ENCODE measurements at places on chromosomes 4 and X.
A peak's percentile ranks its signal among the peaks of the same experiment; 100 is the strongest.

- DNase-seq: no peak
Observed at GRCh38 chr4:52824603-52825459, 37.3 kb upstream of the RASL11B start.

- no peak for DNase-seq
Observed at GRCh38 chrX:21376636-21377035, 2.4 kb downstream of the CNKSR2 start.

GRCh38 chr4:105060628-105061027, 86.0 kb upstream of the TET2 start:
- no peak for DNase-seq

GRCh38 chrX:77572322-77572721, 125.1 kb downstream of the FGF16 start:
- no peak for DNase-seq

- no peak for DNase-seq
Observed at GRCh38 chr4:8391071-8391470, 49.5 kb downstream of the ACOX3 start.

DNA sequence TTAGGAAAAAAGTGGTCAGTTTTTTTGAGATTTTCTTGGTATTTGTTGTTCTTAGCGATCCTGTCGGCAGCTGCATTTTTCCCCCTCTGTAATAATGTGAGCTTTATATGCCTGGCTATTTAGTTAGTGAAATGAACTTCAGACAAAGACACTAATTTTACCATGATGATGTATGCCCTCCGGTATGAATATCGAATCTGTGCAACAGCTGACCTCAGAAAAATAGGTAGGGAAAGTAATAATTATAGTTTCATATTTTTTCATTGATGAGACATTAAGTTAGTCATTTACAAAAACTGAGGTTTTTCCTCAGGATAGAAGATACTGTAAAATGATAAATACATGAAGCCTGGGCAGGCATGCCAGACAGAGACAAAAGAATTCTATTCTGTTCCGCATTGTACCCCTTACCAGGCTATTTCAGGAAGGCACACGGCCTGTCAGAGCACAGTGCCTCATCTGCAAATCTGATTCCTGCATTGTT, 155.8 kb downstream of the SHROOM3 start:
- no peak for DNase-seq

DNA sequence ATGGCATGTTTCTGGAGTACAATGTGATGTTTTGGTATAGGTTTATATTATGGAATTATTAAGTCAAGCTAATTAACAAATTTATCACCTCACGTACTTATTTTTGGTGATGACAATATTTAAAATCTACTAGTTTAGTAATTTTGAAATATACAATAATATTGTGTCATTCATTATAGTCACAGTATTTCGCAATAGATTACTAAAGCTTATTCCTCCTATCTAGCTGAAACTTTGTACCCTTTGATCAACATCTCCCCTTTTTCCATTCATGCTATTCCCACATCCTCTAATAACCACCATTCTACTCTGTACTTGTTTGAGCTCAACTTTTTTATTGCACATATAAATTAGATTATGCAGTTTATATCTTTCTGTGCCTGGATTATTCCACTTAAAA, 164.8 kb upstream of the SPANXN4 start:
- no peak for DNase-seq

- no peak for DNase-seq
Observed at GRCh38 chr4:131316086-131316485, 1833.0 kb upstream of the PCDH10 start.

DNA sequence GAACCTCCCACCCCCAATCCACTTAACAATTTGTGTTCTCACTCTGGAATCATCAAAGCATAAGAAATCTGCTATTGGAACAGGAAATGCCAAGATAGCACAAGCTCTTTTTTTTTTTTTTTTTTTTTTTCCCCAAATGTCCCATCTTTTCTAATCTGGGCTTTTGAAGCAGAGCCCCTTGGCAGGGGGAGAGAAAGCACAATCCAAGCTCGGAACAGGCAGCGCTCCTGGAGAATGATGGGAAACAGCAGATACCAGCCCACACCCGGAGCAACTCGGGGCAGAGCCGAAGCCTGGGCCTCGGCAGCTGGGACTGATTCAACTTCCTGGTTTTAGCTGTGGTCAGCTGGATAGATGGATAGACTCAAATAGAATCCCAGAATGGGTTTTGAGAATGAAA, 235.1 kb downstream of the QDPR start:
- no peak for DNase-seq

GRCh38 chrX:106894392-106894909, 8.7 kb downstream of the RIPPLY1 start:
- peak; percentile 6 for DNase-seq

- DNase-seq: no peak
Observed at GRCh38 chrX:151151665-151152267, 24.6 kb upstream of the GPR50 start.

- no peak for DNase-seq
Observed at GRCh38 chr4:4810778-4811177, 48.7 kb upstream of the MSX1 start.

GRCh38 chrX:119826399-119826959, 26.3 kb downstream of the UPF3B start:
- no peak for DNase-seq

GRCh38 chr4:8270418-8270771, 841 bp downstream of the HTRA3 start:
- DNase-seq: no peak

- DNase-seq: no peak
Observed at GRCh38 chrX:136417806-136418205, 69.9 kb upstream of the BRS3 start.

GRCh38 chrX:41730081-41730480, 6.1 kb downstream of the GPR82 start:
- no peak for DNase-seq

GRCh38 chr4:7206911-7207567, 14.7 kb downstream of the SORCS2 start:
- DNase-seq: no peak

GRCh38 chr4:67750691-67751090, 3.5 kb downstream of the GNRHR start:
- no peak for DNase-seq

GRCh38 chrX:57137501-57137900, 304 bp upstream of the SPIN2A start:
- no peak for DNase-seq

DNA sequence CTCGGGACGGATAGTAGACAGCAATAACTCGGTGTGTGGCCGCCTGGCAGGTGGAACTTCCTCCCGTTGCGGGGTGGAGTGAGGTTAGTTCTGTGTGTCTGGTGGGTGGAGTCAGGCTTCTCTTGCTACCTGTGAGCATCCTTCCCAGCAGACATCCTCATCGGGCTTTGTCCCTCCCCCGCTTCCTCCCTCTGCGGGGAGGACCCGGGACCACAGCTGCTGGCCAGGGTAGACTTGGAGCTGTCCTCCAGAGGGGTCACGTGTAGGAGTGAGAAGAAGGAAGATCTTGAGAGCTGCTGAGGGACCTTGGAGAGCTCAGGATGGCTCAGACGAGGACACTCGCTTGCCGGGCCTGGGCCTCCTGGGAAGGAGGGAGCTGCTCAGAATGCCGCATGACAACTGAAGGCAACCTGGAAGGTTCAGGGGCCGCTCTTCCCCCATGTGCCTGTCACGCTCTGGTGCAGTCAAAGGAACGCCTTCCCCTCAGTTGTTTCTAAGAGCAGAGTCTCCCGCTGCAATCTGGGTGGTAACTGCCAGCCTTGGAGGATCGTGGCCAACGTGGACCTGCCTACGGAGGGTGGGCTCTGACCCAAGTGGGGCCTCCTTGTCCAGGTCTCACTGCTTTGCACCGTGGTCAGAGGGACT, 5.7 kb upstream of the MSANTD1 start:
- no peak for DNase-seq

- no peak for DNase-seq
Observed at GRCh38 chr4:47639531-47639930, 154.5 kb downstream of the ATP10D start.

DNA sequence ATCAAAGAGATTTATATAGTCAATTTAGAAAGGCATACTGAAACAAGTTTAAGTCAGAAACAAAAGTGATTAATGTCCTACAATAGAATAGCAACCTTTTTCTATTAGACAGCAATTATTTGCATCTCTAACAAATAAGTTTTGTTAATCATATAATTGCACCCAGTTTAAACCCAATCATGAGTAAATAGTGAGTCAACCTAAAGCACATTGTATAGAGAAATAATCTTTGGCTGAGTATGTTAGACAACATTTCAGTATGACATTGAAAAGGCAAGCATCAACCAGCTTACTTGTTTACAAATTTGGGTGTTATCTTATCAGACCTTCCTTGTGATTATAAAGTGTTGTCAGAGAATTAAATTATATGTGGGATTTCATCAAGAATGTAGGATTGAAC, 209.5 kb downstream of the IL15 start:
- no peak for DNase-seq

DNA sequence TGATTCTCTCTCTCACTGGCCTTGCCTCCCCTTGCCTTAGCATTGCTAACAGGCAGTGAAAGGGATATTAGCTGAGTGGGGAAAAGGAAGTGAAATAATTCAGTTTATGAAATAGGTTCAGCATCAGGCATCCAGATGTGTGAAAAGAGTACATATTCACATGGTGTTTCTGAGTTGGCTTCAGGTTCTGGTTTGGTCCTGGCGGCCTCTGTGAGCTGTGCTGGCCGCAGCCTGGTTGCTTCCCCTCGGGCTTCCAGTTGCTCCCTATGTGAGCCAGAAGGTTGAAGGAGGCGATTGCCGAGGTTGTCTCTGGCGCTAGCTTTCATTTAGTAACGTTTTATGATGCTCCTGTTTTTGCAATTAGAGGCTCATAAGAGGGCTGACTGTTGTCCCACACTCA, 99.1 kb upstream of the TLR2 start:
- no peak for DNase-seq

DNA sequence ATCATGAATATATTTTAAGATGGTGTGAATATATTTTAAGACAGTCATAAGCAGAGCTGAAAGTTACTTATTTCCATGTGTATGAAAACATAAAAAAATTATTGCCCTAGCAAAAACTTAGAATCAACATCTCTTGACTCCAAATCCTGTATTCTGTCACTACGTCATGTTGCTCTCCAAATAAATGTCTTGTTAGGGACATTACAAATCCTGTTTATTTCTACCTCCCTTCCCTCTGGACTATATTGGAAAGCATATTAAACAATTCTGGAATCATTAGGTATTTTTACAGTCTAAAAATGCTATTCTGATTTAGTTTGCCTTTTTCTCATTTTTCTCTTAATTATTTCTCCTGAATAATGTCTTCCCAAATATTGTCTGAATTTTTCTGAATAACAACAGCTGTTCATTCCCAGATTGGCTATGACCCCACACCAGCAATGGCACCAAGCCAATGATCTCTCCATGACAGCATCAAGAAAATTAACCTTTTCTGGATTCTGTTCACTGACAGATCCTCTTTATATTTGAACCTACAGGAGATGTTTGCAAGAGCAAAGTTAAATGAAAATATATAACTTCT, 523.1 kb downstream of the IQCM start:
- no peak for DNase-seq

GRCh38 chr4:153387981-153388380, 43.5 kb downstream of the MND1 start:
- DNase-seq: no peak

- DNase-seq: no peak
Observed at GRCh38 chr4:137274404-137274803, 257.9 kb downstream of the PCDH18 start.

DNA sequence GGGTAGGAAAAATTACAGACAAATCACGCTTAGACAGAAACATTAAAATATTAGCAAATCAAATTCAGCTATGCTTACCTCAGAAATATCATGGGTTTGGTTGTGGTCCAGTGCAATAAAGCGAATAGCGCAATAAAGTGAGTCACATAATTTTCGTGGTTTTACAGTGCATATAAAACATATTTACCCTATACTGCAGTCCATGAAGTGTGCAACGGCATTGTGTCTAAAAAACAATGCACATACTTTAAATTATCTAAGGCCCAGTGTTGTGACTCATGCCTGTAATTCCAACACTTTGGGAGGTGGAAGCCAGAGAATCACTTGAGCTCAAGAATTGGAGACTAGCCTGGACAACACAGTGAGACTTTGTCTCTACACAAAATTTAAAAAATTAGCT, 195.7 kb upstream of the IL1RAPL1 start:
- DNase-seq: no peak

GRCh38 chr4:125787707-125788106, 473.0 kb downstream of the FAT4 start:
- no peak for DNase-seq

DNA sequence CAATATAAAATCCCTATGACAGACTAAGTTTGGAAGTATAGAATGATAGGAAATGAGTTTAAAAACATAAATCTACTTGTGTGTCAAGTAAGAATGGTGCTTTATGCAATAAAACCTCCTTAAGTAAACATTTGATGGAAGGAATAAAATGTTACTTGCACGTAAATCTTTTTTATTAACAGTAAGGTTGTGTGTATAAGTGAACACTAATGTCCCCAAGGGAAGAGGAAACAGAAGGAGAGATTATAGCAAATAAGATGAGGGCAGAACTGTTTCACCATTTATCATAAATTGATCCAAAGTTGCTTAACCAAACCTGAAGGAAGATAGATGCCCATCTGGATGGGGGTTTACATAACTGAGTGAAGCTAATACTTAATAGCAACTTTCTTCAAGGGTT, 86.8 kb downstream of the FRMPD4 start:
- no peak for DNase-seq

- DNase-seq: no peak
Observed at GRCh38 chr4:156732634-156733033, 239.0 kb downstream of the PDGFC start.

DNA sequence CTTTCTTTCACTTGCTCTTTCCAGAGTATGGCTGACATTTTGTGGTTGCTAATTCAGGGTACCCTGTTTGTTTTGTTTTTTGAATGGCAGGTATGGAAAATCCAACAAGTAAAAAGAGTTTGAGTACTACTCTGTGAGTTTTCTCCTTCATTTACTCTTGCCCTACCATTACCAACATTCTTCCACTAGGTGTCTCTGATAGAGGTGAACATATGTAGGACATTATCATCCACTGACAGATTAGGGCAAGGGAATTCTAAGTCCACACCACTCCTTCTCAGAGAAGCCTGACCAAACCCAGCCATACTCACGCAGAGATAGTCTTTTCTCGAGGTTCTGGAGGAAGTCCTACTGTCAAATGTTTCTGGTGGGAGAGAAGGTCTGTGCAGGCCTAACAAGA, 36.7 kb upstream of the HDAC8 start:
- DNase-seq: no peak

DNA sequence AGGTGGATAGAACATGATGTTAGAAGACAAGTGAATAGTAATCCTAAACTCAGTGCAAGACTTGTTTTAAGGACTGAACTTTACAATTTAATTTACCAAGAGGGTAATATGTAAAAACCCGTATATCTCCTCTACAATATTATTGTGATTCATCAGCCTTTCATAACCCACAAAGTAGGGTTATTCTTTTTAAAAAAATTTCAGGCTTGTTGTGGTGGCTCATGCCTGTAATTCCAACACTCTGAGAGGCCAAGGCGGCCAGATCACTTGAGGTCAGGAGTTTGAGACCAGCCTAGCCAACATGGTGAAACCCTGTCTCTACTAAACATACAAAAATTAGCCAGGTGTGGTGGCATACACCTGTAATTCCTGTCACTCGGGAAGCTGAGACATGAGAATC, 7.2 kb downstream of the IBSP start:
- no peak for DNase-seq
